ENCODE measurements at places on chromosomes 7 and 10.

- DNase-seq, result no peak
Observed at GRCh38 chr7:74496272-74496671, 42.6 kb downstream of the GTF2IRD1 start.

DNA sequence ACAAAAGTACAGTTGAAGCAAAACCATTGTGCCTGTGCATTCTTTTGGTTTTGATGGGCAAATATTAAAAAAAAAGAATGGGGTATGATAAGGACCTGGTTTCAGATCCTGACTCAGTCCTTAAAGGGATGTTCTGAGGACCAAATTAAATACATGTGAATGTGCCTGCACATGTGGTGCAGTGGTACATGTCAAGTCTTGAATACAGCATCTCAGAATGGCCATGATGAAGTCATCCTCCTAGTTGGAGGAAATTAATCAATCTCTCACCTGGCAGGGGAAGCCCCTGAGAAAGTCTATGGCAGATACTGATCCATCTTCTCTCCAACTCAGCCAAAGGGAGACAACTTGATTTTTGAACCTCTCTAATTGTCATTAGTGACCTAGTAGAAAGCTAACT, 207.0 kb downstream of the SUGCT start:
- DNase-seq, result no peak

DNA sequence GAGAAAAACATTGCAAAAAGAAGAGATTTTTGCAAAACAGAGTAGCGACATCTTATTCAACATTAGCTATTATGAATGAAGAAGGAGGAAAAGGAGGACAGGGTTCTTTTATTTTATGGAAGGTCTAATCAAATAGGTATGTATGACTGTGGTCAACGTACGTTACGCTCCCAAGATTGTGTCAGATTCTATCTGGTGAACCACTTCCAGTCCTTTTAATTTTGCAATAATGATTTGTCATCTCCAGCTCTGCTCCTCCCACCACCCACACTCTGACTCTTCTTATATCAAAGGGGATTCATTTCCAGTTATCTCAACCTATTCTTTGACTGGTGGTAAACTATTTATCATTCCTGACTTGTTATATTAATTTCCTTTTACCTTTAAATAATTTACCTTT, 259.9 kb downstream of the CACNA2D1 start:
- no peak for DNase-seq

DNA sequence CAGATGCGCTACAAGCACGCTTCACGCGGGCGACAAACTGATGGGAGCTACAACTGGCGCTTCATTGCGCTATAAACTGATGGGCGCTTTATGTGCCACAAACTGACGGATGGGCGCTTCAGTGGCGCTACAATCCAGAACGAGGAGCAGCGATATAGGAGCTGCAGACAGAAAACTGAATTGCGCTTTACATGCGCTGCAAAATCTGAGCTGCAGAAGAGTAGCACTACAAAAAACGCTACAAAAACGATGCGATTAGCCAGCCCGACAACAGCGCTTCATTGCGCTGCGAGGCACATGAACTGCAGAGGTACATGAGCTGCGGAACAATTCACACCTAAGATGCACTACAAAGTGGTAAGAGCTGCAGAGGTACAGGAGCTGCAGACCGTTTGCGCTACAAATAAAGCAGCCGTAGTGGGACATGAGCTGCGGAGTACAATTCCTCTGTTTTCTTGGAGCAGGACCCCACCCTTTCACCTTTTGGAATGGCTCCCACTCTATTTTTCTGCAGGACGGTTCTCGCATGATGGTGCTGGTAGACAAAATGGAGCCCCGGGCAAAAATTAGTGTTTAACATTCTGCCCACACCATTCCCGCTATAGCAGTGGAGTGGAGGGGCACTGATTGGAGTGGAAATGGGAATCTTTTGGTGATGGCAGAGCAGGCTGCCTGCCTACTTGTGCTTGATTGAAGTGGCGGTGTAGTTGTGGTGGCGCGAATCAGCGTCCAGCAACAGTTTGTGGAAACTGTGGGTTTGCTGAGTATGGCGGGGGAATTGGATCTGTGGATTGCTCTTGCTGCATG, 1.2 kb upstream of the SGCE start:
- peak; percentile 17 for DNase-seq

DNA sequence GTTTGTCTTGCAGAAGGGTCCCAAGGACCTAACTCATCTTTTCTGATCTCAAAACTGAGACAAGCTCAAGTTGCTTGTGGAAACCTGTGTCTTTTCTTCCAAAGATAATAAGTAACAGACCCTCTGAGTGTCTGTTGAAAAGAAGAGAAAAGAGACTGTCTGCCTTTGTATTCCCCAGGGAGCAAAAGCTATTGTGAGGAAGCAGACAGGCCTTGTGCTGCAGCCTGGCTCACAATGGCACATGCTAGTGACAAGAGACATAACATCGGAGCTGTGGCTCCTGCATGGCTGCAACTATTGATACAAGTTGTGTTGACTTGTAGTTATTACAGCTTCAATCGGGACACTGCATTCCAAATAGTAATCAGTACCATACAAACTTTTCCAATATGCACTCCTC, 202.9 kb downstream of the DKK1 start:
- no peak for DNase-seq

DNA sequence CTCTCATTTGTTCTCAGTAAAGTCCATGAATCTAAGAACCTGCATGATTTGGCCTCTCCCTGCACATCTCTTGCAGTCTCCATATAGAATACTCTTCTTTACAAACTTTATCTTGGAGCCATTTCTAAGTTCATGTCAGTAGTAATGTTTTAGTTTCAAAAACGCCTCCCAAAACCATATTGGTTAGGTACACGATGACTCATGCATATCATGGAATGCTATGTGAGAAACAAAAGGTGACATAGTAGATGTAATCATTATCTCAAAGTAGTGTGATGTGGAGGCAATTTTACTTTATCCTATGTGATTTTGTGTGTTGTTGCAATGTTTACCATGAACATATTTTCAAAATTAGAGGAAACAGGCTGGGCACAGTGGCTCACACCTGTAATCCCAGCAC, 520.7 kb downstream of the KCNMA1 start:
- no peak for DNase-seq

DNA sequence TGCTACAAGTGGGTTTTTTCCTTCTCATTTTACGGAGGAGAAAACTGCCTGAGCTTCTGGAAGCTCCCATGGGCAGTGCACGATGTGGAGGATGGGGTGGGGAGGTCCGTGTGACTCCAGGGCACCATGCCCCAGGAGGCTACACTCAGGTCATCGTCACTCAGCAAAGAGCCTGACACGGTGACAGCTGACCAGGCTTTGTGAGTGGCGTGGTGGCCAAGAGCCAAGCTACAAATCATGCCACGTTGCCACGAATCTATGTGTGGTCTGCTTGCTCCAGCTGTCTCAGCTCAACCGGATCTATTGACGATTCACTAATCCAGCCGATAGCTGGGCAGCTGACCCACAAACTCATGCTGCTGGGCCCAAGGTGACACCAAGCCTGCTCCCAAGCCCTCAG, 27.6 kb upstream of the C10orf71 start:
- no peak for DNase-seq

- no peak for DNase-seq
Observed at GRCh38 chr10:79130255-79130654, 61.5 kb downstream of the ZMIZ1 start.

DNA sequence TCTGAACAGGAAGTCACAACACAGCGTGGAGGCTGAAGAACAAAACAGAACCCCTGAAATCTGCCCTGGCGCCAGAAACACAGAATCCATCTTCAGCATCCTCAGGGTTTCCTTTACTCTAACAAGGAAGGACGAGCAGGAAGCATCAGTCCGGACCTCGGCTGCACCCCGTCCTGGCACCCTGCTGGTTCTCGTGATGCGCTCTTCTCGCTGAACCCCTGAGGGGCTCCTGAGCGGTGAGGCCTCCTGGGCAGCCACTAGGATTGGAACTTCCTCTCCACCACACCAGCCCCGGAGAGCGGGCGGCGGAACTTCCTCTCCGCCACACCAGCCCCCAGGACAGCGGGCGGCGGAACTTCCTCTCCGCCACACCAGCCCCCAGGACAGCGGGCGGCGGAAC, 461.9 kb downstream of the PTPRN2 start:
- no peak for DNase-seq

DNA sequence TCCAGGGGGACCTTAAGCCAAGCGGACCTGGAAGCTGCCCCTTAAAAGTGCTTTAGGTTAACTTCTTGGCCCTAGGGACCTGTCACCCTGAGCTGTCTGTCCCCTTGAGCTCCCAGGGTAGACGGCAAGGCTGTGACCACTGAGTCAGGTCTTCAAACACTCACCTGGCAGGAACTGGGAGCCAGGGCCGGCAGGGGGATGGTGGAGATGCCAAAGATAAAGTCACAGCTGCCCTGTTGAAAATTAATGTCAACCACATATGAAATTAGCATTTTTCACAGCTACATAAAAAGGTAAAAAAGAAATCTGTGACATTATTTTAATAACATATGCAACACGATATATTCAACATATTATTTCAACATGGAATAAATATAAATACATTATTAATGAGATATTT, 271.0 kb downstream of the GFRA1 start:
- DNase-seq, result no peak

DNA sequence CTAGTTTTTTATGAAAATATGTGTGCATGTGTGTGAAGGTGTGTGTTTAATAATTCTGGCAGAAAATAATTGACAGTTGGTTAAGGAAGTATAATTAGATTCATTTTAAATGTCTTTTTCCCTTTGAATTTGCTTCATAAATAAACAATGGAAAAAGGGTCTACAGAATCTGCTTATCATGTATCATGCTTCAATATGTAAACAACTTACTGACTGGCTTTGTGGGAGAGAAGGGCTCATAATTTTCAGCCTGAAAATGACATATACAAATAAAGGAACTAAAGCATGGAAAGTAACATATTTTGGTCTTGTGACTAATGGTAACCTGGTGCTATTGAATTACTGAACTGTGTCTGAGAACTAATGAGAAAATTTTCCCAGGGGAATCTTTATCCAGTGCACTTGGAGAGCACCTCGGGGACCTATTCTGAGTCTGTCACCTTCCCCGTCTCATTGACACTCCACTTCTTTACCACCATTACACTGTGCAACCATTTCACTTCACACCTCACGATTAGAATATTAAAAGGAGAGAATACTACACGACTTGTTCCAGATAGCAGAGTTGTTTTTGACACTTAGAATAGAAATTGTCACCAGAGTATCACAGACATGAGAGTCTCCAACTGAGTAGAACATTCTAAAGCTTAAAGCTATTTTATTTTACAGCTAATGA, 298.6 kb downstream of the TFEC start:
- DNase-seq, result no peak

- no peak for DNase-seq
Observed at GRCh38 chr10:51716981-51717380, 17.6 kb upstream of the CSTF2T start.

- no peak for DNase-seq
Observed at GRCh38 chr10:129622736-129623135, 155.7 kb downstream of the MGMT start.

DNA sequence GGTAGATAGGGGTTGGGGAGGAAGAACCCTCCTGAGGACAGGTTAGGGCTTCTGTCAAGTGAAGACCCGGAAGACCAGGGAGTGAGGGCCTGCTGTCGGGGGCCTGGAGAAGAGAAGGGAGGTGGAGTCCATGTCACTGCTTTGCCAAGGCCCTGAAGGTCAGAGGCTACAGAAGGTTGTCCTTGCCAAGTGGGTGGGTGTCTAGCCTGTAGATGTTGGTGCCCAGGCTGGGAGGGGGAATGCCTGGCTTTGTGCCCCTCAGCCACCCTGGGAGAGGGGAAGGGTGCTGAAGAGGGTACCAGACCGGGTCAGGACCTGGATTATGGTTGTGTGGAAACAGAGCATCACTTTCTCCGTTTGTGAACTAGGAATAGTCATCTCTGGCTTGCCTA, 67.2 kb upstream of the AQP1 start:
- no peak for DNase-seq

DNA sequence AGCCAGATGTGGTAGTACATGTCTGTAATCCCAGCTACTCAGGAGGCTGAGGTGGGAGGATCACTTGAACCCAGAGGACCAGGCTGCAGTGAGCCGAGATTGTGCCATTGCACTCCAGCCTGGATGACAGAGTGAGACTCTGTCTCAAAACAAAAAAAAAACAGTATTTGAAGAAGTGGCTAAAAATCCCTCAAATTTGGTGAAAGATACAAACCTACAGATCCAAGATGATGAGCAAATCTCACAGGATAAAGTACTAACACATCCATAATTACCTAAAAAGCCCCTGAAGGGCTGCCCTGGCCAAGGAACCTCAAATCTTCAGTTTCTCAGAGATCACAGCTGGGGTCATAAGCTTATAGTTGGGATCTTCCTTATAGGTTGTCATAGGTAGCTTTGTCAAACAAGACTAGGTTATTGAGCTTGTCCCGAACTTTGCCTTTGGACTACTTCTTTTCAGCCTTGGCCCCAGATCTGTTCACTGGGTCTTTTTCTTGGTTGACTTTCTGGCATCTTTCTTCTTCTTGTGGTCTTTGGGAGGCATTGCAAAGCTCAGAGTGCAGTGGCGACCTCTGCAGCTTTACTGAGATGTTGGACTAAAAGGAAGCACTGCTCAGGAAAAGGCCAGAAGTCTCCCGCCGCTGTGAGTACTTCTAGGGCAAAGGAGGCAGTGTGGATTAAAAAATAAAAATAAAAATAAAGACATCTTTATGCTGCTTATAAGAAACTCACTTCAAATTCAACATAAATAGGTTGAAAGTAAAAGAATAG, 28.6 kb upstream of the SAR1A start:
- no peak for DNase-seq

Data from uterus (tissue), 4 donors.